ENCODE measurements at places on chromosomes 12 and 14.

DNA sequence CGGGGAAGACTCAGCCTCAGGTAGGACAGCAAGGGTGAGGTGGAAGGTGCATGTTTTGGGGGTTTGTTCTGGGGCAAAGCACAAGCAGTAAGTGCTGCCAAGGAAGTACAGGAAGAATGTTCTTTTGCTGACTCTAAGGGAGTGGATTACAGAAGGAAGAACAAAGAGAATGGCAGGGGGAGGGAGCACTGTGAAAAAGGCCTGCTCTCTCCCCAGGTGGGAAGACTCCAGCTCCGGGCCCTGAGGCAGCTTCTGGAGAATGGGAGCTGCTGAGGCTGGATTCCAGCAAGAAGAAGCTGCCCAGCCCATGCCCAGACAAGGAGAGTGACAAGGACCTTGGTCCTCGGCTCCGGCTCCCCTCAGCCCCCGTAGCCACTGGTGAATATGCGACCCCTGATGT, 7.0 kb upstream of the PFDN5 start:
- no peak for DNase-seq

DNA sequence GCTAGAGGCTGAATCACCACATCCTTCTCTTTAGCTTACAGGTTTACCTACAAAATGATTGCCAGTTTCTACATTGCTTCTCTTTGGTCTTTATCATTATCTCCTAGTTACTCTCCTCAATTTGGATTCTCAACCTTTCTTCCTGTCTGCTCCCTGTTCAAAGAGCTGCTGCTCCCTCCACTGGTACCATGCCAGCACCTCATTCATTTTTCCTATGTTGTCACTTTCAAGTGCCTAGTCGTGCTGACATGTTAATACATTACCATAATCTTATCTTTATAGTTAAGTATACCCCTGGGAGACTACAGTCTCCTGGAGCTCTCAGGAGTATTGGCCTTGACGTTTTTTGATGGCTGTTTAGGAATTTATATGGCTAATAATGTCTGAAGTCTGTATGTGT, 14.2 kb downstream of the FRS2 start:
- DNase-seq, result no peak

GRCh38 chr14:61110316-61111082, 129.5 kb downstream of the SLC38A6 start:
- no peak for DNase-seq

DNA sequence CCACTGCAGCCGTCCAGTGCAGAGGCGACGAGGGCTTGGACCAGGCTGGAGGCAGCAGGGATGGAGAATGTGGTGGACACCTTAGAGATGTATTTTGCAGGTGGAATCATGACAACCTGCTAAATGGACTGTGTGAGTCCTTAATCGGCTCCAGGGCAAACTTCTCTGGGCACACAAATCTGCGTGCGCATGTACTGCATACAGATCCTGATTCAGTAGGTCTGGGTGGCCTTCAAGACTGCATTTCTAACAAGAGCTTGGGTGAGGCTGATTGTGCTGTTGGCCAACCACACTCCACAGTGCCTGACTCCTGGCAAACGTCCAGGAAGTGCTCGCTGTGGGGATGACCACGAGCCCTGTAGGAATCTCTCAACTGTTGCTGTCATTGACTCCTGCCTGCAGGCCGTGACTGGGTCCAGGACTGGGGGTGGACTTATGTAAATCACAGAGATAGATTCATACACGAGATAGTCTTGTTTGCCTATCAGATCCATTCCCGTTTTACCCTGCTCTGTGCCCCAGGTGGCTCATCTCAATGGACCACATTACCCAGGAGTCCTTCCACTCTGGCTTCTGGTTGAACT, 27.2 kb downstream of the JDP2 start:
- DNase-seq, result no peak

GRCh38 chr14:94581127-94581999, at the start of gene SERPINA5:
Gene SERPINA5 (plus strand): TSS chr14:94581426. CDS start chr14:94587363, 5,937 bp downstream.
- DNase-seq, result no peak

GRCh38 chr12:97005174-97005573, 98.1 kb downstream of the NEDD1 start:
- DNase-seq, result no peak

DNA sequence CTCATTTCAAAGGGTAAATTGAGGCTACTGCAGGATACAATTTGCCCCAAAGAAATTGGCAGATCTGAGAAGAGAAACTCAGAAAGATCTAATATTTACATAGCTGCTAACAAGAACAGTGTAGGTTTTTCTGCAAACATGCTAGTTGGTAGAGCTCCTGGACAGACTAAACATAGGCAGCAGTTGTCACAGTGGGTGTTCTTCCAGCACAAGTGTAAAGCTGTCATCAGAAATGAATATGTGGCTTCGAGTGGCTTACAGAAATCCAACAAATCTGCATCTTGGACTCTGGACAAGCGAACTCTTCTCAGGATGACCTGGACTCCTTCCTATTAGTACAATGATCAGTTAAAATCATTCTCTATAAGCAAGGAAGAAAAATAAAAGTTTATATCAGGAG, 5.9 kb downstream of the CBX5 start:
- no peak for DNase-seq

GRCh38 chr12:104213952-104214351, 1.6 kb upstream of the TXNRD1 start:
- DNase-seq, result no peak

DNA sequence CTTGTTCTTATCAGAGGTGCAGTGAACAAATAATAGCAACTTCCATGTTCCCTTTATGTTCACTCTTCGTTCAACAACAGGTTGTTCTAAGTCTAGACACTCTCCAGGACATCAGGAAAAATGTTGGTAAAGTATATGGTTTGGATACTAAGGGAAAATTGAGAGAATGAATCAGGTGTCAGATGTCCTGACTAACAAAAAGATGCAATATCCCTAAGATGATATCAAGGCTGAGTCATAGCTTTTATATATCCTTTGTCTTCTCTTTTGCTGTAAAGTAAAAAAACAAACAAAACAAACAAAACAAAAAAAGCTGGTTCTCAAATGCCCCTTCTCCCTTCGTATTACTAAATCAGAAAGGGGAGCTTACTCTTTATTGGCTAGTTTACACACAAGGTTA, 11.1 kb downstream of the GLIPR1L1 start:
- no peak for DNase-seq

- DNase-seq, result no peak
Observed at GRCh38 chr12:12909995-12910420, 18.6 kb downstream of the GPRC5A start.

DNA sequence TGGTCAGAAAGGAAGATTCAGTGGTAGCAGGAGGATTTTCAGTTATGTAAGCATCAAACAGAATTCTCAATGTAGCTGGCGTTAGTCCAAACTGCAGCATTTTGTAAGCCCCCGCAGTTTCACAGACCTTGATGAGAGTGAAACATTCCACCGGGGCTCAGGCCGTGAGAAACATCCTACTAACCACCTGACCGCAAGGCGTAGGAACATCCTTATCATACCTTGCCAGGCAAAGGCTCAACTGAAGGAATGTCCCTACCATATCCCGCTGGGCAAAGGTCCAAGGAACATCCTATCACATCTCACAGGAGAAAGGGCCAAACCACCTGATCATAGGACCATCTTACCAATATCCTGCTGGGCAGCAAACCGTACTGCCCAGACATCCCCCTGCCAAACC, 624.8 kb upstream of the TMEM132C start:
- no peak for DNase-seq

- DNase-seq, result no peak
Observed at GRCh38 chr14:95681153-95681552, 5.1 kb upstream of the TCL1B start.

GRCh38 chr14:24289649-24290280, 9.8 kb downstream of the DHRS1 start:
- peak; percentile 65 for DNase-seq

DNA sequence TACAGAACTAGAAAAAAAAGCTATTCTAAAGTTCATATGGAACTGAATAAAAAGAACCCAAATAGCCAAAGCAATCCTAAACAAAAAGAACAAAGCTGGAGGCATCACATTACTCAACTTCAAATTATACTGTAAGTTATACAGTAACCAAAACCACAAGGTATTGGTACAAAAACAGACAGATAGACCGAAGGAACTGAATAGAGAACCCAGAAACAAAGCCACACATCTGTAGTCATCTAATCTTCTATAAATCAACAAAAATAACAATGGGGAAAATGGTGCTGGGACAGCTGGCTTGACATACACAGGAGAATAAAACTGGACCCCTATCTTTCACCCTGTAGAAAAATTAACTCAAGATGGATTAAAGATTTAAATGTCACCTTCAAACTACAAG, 38.1 kb upstream of the CMKLR1 start:
- DNase-seq, result no peak

DNA sequence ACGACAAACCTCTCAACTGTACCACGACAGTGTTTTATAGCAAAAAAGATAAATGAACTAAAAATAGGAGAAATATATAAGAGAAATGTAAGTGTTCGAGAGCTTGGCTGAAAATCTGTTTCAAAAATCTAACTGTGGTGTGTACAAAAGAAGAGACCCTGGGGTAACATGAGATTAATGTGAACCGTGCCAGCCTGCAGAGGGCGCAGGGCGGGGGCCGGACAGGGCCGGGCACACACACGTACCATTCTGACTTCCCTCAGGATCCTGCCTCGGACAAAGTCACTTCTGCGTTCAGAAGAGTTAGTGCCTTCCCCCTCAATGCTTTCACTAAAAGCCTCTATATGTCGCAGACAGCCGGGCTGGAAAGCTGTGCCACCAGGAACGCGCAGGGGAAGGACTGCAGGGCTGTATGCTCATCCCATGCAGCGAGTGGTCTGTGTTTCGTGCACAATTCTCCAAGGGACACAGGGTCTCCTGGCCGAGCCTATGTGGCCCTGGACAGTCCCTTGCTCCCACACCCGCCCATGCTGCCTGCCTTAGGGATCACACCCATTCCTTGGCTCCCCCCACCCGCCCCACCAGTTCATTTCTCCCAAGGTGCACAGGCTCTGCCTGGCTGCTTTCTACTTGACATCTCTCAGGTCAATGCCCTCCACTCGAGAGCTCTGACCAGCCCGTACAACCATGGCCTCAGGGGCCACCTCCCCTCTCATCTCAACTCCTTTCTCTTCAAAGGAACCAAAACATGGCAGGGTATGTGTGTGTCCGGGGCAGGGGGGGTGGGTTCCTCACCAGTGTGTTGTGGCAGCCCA, 8.5 kb downstream of the CDCA4 start:
- no peak for DNase-seq

DNA sequence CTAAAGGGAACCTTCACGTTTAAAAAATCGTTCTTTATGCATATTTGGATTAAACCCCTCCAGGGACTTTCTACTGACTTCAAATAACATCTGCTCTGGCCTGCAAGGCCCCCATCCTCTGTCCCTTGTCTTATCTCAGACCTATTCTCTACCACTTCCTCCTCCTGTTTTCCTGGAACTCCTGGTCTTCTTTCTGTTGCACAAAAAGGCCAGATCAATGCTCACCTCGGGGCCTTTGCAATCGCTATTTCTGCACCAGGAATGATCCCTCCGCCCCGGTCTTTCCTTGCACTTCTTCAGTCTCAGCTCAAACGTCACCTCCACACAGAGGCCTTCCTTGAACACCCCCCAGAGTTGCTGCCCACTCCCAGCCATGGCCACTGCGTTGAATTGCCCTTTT, 57.6 kb upstream of the BEGAIN start:
- DNase-seq, result no peak

DNA sequence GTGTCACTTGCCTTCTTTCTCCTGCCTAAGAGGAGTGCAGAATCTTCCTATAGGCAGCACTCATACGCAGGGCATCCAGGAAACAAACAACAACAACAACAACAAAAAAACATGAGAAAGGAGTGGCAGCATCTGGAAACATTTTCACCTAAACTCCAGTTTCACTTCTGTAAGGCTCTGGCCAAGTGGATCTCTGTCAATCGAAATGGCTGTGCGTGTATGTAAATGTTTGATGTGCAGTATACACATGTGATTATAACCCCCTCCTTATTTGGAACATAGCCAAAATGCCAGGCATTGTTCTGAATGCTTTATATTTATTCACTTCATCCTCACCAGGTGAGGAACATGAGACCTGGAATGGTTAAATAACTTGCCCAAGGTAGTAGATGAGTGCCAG, 76.8 kb downstream of the COX16 start:
- DNase-seq, result no peak

DNA sequence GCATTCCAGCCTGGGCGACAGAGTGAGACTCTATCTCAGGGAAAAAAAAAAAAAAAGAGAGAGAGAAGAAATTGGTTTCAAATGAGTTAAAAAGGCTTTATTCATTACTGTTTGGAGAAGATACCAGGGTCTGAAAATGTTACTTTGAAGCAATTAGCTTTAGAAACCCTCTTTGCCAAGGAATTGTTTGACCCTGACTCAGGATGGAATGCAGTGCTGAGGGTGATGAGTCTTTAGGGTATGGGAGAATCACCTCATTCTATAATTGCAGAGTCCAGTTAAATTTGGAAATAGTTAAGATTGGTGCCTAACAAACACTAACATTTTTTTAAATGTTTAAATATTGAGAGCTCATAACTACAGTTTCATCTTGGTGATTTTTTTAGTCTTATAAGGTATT, 13.3 kb downstream of the RAP1B start:
- no peak for DNase-seq

- peak; percentile 57 for DNase-seq
Observed at GRCh38 chr12:50070314-50071060, 13.1 kb downstream of the ASIC1 start.

Measured in CD8-positive, alpha-beta T cell (primary cell).